AG04449 (cell line): ENCODE measurements at places on chromosomes 1 and 21.

DNA sequence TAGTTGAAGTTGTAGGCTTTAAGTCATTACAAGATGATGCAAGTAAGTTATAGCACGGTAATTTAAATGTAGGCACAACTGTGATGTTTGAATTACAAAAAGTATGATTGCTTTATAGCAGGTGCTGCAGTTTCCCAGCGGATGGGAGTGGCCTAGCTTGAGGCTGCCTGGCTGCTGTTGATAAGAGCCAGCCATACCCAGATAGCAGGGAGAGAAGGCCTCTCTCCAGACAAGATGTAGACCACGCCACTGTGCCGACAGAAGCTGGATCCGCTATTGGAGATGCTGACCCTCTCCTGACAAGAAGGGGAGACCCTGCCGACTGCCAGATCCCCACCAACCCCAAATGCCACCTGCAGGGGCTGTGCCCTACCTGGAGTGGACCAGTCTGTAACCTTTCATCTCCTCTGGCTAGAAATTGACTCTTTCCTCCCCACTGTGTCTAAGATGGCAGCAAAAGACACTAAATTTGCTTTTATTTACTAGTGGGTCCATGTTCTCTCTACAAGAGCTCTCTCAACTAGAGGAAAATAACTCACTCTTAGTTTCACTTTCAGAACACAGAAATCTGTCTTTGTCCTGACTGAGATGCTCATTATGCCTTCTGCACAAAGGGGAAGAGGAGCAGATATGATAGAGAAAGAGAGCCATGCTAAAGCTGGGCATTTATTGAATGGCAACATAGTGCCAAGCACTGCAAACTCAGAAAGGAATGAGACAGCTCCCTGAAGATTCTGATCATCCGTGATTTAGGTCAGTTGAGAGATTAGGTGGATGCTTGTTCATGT, 127.9 kb downstream of the URB2 start:
- no peak for DNase-seq

DNA sequence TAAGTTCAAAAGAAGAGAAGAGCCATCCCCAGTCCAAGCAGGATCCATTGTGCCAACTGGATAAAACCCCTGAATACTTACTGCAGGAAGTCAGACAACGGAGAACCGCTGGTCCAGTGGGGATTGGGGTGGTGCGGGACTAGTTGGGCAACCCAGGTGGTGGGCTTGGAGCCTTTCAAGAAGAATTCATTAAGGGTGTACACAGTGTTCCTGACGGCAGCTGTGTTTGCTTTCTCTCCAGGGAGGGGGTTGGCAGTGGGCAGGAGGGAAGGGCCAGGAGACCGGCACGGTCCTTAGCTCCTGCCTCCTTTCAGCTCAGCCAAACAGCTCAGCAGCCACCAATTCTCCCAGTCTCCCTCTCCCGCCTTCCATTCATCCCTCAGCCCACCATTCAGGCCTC, 7.1 kb upstream of the CDK18 start:
- DNase-seq, result no peak

DNA sequence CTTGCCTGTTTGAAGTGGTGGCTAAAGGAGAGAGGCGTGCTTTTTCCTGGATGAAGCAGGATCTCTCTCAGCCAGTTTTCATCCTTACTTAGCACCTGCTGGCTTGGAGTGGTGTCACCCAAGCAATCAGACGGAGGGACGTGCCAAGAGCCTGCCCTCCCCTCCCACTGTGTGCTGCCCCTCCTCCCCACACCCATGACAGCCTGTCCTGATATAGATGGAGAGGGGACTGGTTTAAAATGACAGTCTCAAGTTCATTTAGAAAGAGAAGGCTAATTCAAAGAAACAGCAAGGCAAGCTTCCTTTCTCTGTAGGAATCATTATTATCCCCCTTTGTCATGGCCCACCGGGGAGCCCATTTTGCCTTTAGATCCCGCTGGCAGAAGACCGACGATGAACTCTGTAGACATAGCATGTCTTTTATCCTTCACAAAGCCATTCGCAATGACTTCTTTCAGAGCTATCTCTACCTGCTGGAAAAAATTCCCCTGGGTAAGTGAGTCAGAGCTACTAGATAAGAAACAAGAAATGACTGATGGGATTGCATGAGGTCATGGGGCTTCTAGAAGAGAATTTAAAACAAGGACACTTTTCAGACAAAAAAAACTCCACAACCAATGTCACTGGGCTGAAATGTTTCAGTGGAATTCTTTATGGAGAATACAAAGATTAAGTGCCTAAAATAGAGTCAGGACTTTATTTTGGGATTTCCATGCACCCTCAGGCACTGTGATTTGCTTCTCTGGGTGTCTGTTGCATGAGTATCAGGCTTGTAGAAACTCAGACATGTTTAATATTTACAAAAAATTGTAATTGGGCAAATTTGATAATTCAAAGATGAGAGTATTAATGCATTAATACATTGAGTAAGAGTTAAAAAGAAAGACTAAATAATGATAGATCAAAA, at the start of gene NTMT2:
Gene NTMT2 (plus strand): TSS at position 190 of the 907 bp plus-strand sequence. CDS start 149 bp downstream, at position 339.
- DNase-seq, result no peak

DNA sequence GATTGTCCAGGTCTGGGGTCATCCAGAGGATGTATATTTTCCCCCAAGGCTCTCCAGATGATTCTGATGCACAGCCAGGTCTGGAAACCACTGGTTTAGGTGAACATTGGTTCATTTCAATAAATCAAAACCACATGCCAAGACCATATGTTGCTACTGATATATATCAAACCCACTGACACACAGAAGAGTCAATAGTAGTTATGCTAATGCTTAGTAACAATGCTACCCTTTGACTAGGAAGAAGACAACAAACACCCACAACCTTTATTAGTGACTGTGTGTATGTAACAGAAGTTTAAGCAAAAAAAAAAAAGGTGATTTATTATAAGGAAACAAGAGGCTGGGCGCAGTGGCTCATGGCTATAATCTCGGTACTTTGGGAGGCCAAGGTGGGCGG, 35.6 kb upstream of the POU2F1 start:
- DNase-seq, result no peak

DNA sequence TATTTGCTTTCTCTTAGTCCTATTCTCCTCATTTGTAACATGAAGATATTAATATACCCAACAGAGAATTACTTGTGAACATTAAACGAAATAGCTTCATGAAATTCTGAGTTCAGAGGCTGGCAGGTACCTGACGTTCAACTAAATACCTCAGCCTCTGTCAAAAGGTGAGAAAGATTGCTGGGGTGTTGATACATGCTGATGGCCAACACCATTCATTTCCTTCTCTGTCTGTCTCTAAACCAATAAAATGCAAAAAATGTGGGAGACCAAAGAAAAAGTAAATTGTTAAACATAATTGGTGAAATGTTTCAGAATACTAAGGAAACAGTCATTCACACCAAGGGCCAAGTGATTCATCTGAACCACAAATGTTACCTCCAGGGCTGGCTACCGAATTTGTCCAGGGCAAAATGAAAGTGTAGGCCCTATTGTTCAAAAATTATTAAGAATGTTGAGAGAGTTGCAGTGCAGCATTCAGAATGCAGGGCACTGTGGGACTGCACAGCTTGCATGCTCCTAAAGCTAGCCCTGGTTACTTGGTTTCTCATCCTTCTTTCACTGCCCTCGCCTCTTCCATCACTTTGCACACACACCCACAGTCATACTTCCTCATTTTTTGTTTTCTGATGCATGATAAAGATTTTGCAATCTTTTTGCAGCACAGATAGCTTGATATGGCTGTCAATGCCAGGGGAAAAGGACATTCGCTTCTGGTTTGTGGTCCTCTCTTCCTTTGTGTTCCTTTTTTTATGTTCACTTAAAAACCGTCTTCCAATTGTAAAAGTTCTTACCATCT, 414.3 kb upstream of the NR5A2 start:
- DNase-seq, result no peak
